ENCODE measurements at places on chromosomes 12 and 14. TPM values are rescaled to one million over a fixed set of nuclear protein-coding genes. Genes with fewer than 3 reads are reported as not detected.

DNA sequence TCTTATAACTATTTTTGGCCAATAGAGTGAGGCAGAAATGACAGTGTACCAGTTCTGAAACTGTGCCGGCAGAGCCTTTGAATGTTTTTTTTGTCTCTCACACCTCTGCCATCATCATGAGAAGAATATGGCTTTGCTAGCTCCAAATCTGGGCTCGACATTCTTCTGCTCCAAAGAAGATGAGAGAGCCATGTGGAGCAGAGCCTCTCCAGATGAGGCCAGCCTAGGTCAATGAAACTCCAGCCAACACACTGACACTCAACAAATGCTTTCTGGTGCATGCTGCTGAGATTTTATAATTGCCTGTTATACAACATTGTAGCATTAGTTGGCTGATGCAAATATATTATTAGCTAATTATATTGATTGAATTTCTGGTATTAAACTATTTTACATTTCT lies 154.7 kb downstream of the SLC38A4 start:
- no peak overlapping the region for H3K27ac ChIP-seq
- H3K36me3 ChIP-seq = peaks cover 11% of the 10 kb centered on the region
- no peak for DNase-seq
- peaks cover under 1% of the 10 kb centered on the region for H3K4me1 ChIP-seq

DNA sequence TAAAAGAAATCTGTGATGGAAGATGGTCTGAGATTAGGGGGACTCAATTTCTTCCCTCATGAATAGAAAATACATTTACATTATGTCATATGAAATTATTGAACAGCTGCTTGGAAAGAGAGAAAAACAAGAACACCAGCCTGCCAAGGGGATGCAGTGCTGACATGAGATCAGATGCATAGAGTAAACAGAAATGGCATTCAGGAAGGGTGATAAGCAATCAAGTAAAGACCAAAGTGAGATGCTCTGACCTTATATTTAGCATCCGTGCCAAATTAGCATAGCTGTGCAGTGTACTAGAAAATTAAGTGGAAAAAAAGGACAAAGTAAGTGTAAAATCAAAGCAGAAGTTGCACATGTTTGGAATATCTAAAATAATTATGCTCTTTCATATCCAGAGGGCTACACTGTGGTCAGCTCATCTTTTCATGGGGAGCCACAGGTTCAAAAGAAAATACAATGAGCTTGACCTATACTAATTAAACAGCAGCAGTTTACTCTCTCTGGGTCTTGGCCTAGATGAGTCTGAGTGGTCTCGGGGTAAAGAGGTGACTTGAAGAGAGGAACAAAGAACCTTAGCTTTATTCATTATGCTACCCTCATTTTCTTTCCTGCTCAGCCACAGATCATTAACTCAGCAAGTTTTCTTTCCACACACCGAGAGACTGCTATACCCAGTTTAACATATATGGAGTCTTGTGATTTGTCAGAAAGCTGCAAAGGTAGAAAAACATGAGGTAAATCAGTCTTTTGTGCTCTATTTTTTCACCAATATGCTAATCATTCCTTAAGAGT lies 359.4 kb upstream of the FOXG1 start:
- H3K4me3 ChIP-seq = no peak overlapping the region
- no peaks in the 10 kb centered on the region for H3K4me1 ChIP-seq
- no peaks in the 10 kb centered on the region for H3K27me3 ChIP-seq
- no peak for DNase-seq

- peaks cover 32% of the 10 kb centered on the region for H3K27me3 ChIP-seq
- no peak overlapping the region for H3K4me3 ChIP-seq
- no peak overlapping the region for H3K27ac ChIP-seq
- DNase-seq = no peak
- no peaks in the 10 kb centered on the region for H3K36me3 ChIP-seq
Measured at GRCh38 chr14:54329082-54329695, 67.6 kb upstream of the CDKN3 start.

LMNTD1 gene
- total RNA-seq = not detected

GRCh38 chr14:69838881-69839416 lies 40.3 kb upstream of the SMOC1 start:
- H3K36me3 ChIP-seq = no peaks in the 10 kb centered on the region
- peaks cover 24% of the 10 kb centered on the region for H3K27me3 ChIP-seq
- no peak overlapping the region for H3K27ac ChIP-seq
- H3K4me3 ChIP-seq = no peak overlapping the region
- H3K4me1 ChIP-seq = no peaks in the 10 kb centered on the region
- no peak for DNase-seq

PZP gene
- total RNA-seq = not detected

DNA sequence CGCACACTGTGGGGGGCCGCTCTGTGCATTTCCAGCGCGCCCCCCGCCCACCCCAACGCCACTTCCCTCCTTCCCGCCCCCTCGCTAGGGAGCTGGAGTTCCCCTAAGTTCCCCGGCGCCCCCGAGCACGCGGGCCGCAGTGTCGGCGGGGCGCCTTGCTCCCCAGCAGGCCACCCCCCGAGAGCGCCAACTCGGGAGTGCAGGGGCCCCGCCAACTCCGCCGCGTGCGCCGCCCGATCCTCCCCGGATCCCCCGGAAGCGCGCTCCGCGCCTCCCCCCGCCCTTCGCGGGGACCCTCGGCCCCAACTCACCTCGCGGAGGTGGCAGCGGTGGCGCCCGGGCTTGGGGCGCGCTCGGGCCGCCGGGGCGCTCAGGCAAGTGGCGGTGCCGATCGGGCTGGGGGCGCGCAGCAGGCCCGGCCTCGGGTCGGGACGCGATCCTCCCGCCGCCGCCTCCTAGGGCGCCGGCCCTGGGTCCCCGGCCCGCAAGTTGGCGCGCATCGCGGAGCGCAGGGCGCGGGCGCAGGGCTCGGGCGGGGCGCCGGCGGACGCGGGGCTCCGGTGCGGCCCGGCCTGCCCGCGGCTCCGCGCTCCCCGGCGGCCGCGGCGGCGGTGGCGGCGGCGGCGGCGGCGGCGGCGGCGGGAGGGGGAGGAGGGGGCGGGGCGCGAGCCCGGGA lies at the start of gene NCOR2:
Gene NCOR2 (minus strand): TSS at position 616 of the 676 bp plus-strand sequence. CDS start 72,361 bp downstream, outside the sequence.
- peaks cover 8% of the 10 kb centered on the region for H3K4me1 ChIP-seq
- H3K4me3 ChIP-seq = peak within 1 kb of the TSS; percentile 92
- DNase-seq = peak; percentile 59
- no peaks in the 10 kb centered on the region for H3K36me3 ChIP-seq

DNA sequence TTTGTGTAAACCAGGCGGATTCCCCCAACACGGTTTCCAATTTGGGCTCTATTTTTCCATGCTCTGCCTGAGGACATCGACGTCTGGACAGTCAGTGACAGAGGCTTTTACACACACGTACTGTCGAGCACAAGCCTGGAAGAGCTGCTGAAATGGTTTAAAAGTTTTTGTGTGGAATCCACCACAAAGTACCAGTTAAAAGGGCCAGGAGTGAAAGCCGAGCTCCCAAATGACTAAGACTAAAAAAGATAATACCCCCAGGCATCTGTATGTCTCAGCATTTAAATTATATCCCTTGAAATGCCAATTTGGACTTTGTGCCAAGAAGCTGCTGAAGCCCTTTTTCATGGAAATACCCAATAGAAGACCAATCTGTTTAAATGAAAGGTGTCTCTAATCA lies 173.2 kb downstream of the EGLN3 start:
- H3K27me3 ChIP-seq = peaks cover 3% of the 10 kb centered on the region
- no peak overlapping the region for H3K4me3 ChIP-seq
- no peaks in the 10 kb centered on the region for H3K36me3 ChIP-seq
- DNase-seq = no peak
- no peak overlapping the region for H3K27ac ChIP-seq

GRCh38 chr12:21769307-21769706 lies 5.2 kb downstream of the KCNJ8 start:
- H3K36me3 ChIP-seq = no peaks in the 10 kb centered on the region
- DNase-seq = no peak
- H3K27me3 ChIP-seq = peaks cover 38% of the 10 kb centered on the region
- H3K4me1 ChIP-seq = peaks cover 5% of the 10 kb centered on the region

GRCh38 chr12:24991209-24992049 lies 42.5 kb upstream of the BCAT1 start:
- DNase-seq = no peak
- no peaks in the 10 kb centered on the region for H3K36me3 ChIP-seq
- no peak overlapping the region for H3K4me3 ChIP-seq

SERPINA5 gene
- total RNA-seq = not detected

GRCh38 chr12:106446419-106447092 lies 89.0 kb downstream of the POLR3B start:
- H3K27me3 ChIP-seq = no peaks in the 10 kb centered on the region
- H3K36me3 ChIP-seq = no peaks in the 10 kb centered on the region
- no peak for DNase-seq
- H3K27ac ChIP-seq = no peak overlapping the region
- no peaks in the 10 kb centered on the region for H3K4me1 ChIP-seq

DNA sequence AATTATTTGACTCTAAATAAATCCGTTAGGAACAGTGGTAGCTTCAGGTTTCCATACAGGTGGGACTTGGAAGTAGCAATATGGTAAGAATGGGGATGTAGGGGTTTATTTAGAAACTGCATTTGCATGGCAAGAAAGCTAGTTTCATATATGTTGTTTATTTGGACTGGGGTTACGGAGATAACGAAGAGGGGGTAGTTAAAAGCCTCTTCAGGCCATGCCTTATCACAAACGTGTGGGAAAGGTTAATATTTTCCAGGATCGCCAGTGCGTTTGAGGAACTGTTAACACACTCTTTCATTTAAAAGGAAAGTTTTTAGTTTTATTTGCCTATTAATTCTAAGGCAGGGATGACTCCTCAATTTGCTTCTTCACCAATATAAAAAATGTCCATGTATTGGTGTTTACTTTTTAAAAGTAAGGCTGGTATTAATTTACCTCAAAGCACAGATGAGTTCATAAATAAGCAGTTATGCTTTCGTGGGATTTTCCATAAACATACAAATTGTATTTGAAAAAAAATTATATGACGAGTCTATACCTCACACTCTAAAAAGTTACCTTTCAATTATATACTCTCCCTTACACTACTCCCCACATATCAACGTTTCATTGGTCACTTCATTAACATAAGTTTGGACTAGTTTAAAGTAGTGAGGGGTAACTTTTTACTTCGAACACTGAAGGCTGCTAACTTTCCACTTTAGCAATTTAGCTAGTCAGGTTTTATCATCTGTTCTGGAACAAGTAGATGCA lies 814 bp downstream of the RAB2B start:
- peak overlapping the region; percentile 100 for H3K27ac ChIP-seq
- no peaks in the 10 kb centered on the region for H3K27me3 ChIP-seq
- peak overlapping the region; percentile 99 for H3K4me3 ChIP-seq
- peaks cover 18% of the 10 kb centered on the region for H3K36me3 ChIP-seq
- H3K4me1 ChIP-seq = peaks cover 36% of the 10 kb centered on the region
- no peak for DNase-seq

GLS2 gene
- 1.4 TPM for total RNA-seq

GRCh38 chr14:40197344-40197743 lies 765.1 kb upstream of the FBXO33 start:
- no peak for DNase-seq
- no peak overlapping the region for H3K4me3 ChIP-seq
- no peak overlapping the region for H3K27ac ChIP-seq
- H3K36me3 ChIP-seq = no peaks in the 10 kb centered on the region

DNA sequence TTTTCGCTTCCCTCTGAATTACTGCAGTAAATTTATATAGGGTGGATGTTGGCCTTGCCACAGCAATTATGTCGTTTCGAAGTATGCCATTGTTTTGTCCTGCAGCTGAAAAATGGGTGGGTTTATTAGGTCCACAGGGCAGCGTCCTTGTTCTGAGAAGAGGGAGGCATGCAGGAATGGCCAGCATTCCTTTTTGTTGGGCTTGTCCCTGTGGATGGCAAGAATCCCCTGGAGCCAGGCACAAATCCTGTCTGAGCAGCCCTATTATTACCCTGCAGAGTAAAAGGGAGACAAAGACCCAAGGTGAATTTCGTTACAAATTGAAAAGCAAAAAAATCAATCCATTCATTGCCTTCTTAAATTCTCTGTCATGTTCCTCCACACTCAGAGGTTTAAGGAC lies 88.1 kb downstream of the CHST11 start:
- no peaks in the 10 kb centered on the region for H3K27me3 ChIP-seq
- no peak overlapping the region for H3K4me3 ChIP-seq
- H3K27ac ChIP-seq = no peak overlapping the region
- H3K36me3 ChIP-seq = peaks cover 58% of the 10 kb centered on the region

DNA sequence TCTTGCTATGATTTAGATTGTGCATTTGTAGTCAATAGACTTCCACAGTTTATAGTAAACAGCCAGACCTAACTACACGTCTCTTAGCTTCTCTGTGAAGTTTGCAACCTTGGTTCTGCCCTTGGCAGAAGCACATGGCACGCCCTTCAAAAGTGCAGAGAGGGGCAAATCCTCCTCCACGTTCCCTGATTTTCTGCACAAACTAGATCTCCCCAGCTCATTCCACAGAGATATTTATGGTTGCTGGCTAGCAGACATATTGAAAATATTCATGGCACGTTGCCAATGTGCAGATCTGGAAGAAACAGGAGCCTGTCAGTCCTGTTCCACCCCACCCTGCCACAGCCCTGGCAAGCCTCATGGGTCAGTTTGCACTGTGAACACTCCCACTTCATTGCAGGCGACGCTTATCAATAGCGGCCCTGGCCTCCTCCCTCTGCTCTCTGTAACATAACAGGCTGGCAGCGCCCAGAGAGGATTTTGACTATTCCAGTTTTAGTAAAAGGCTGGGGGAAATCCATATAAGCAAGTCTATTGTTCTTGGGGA lies 6.5 kb upstream of the LGALS3 start:
- no peak overlapping the region for H3K4me3 ChIP-seq
- H3K27ac ChIP-seq = no peak overlapping the region
- peaks cover 9% of the 10 kb centered on the region for H3K27me3 ChIP-seq
- peaks cover 32% of the 10 kb centered on the region for H3K4me1 ChIP-seq
- DNase-seq = no peak
- no peaks in the 10 kb centered on the region for H3K36me3 ChIP-seq

DNA sequence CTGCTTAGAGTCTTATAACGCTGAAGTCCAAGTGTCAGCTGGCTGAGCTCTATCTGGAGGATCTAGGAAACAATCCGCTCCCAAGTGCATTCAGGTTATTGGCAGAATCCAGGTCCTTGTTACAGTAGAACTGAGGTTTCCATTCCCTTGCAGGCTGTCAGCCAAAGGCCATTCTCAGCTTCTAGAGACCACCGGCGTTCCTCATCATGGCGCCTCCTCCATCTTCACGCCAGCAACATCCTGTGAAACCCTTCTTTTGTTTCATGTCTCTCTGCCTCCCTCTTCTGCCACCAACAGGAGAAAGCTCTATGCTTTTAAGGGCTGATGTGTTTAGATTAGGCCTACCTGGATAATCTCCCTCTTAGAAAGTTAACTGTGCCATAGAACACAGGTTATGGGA lies 133.0 kb upstream of the RASSF8 start:
- H3K27me3 ChIP-seq = no peaks in the 10 kb centered on the region
- no peak for DNase-seq
- no peak overlapping the region for H3K27ac ChIP-seq
- H3K4me3 ChIP-seq = no peak overlapping the region
- H3K4me1 ChIP-seq = no peaks in the 10 kb centered on the region
- H3K36me3 ChIP-seq = no peaks in the 10 kb centered on the region

KIF5A gene
- 2.1 TPM for total RNA-seq

DNA sequence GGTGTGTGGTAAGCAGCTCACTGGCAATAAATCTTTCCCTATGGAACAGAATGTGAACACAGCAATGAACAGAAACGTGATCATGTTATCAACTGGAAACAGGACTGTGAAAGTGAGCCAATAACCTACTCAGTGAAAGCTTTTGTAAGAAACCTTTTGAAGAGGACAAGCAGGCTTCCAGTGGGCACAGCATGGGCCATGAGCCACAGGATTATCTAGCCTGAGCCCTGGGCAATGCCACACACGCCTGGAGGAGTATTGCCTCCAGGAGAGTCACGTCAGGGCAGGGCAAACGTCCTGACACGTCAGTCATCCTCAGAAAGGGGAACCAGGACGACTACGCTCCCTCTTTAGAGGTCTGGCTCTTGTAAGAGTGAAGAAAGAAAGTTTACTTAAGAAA lies 32.3 kb downstream of the NRDE2 start:
- no peak overlapping the region for H3K4me3 ChIP-seq
- peaks cover 19% of the 10 kb centered on the region for H3K36me3 ChIP-seq
- DNase-seq = peak; percentile 22
- H3K4me1 ChIP-seq = peaks cover 6% of the 10 kb centered on the region
- H3K27me3 ChIP-seq = no peaks in the 10 kb centered on the region
